Posterior vena cava (tissue), 2 donors: ENCODE measurements at places on chromosomes 5 and 9.

DNA sequence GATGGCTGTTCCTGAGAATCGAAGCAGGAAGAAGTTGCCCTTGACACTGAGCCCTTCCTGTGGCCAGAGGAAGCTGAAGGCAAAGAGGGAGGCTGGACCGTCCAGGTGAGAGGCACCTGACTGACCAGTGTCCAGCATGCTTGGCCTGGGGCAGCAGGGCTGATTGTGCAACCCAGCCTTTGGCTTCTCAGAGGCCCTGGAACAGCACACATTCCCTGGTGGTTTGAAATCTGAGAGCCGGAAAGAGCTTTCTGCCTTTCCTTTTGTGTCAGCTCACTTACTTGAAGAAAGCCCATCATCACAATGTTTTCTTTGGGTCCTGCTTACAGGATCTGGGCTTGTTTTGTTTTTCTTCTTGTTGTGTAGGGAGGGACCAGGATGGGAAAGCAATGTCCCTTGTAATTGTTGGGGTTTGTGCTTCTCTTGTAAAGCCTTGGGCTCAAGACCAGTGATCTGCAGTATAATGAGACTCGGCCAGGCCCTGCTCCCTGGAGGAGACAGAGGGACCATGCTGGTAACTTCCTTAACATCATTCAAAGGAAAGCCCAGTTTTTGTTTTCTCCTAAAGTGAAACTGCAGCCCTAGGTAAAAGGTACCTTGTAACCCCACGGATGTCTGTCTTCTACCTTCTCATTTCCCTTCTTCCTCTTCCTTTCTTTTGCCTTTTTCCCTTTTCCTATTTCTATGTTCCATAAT, 213.7 kb downstream of the NXNL2 start:
- no peak for DNase-seq

- no peak for DNase-seq
Measured at GRCh38 chr9:121744002-121744686, 92.7 kb downstream of the DAB2IP start.

DNA sequence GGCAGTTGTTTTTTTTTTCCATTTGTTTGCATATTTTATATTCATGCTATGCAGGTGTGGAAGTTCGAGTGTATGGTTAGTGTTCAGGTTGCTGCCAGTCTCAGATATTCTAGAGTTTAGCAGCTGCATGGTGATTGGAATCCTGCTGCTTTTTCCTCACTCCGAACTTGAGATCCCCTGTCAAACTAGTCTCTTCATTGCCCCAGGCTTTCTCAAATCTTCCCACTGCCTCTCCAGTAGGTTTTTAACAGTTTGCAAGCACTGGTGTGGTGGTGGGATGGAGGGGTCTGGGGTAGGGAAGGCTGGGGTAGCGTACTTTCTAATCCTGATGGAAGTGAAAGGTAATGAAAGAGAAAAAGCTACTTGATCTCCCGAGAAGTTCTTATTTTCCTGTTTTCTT, 112.9 kb downstream of the CHSY3 start:
- DNase-seq, result no peak

DNA sequence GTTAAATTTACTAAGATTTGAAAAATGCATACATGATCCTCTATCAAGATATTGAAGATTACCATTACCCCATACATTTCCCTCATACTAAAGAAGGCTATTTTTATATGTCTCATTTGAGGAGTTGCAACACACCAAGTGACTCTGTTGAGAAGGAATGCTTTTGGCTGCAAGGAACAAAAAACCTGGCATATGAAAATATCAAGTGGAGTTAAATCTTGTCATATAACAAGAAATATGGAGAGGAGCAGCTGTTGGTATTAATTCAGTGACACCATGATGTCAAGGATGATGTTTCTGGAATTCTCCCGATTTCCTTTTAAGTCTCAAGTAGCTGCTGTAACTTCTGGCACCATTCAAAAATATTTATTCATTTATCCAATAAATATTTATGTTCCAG, 193.8 kb downstream of the CSNK1G3 start:
- DNase-seq, result no peak

GRCh38 chr5:56710826-56711590, 104.3 kb upstream of the MAP3K1 start:
- DNase-seq, result no peak

DNA sequence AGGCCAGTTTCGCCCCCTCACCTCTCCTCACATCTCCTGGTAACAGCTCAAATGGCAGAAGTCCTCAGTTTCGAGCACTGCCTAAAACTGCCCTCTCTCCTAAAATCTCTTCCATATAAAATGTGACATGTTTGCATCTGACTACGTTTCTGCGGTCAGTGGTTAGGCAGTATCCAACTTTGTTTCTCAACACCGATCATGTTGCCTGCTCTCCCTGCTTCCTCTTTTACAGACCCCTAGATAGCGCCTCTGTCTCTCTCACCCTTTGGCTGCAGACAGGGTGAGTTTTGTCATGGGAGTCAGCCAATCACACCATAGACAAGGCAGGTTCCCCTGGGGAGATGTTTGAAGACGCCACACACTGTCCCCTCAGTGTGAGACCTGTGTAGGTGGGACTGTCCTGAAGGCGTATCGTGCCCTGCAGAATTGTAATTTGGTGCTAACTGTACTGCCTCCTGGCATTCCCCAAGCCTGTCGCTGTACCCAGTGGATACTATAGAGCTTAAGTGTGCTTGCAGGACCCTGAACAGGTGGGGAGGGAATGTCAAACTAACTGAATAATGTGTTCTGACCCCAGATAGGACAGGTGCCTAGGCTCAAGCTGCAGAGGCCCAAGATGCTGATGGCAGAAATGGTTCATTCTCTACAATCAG, 1.1 kb downstream of the HEXB start:
- no peak for DNase-seq
